ENCODE measurements at places on chromosomes 3 and 15. TPM values are rescaled to one million over a fixed set of nuclear protein-coding genes. Genes with fewer than 3 reads are reported as not detected.

- no peak for DNase-seq
These were observed 107.0 kb downstream of the TOP2B start for GRCh38 chr3:25557694-25558093.

- DNase-seq = peak; percentile 75
These were observed 45.2 kb downstream of the TYRO3 start for GRCh38 chr15:41603941-41604911.

DNA sequence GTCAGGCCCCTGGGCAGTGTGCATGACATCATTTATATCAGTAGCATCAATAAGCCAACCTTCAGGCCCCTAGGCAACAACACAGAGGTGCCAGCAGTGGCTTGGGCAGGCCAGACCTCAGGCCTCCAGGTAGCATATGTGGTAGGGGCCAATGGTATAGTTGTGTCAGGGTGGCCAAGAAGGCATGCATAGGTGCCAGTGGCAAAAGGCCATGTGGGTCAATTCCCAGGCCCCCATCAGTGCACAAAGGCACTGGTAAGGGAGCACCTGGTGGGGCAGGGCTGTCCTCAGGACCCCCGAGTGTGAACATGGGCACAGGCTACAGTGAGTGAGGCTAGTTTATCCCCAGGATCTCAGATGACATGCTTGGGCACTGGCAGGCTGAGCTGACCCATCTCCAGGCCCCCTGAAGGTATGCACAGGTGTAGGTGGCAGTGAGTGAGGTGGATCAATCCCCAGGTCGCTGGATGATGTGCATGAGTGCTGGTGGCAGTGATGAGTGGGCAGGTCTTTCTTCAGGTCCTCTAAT is 244.1 kb upstream of the ZNF385D start:
- no peak for DNase-seq

GRCh38 chr3:71183549-71183948 is 400.0 kb downstream of the FOXP1 start:
- no peak for DNase-seq

DNA sequence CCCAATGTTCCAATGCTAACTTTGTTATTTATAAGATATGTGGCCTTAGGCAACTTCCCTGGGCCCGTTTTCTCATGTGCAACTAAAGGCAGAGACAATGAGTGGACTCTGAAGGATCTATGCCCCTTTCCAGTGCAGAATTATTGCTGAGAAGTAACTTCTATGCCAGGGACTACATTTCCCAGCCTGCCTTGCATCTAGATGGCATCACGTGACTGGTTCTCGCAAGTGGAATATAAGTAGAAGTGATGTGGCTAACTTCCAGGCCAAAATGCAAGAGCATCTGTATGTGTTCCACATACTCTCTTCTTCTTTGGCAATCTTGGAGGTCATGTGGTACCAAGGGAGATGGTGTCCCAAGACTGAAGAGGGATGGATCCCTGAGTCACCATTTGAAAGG is 674.4 kb downstream of the NTRK3 start:
- peak; percentile 5 for DNase-seq

GRCh38 chr15:81492331-81492968 is 118.4 kb upstream of the TMC3 start:
- DNase-seq = peak; percentile 6

Gene COL8A1
- 324 TPM for total RNA-seq

Gene VEPH1
- total RNA-seq = 10.3 TPM

Gene ARPP21
- total RNA-seq = not detected

Data from fibroblast of villous mesenchyme (primary cell).